ENCODE measurements at places on chromosomes 3 and 15.

DNA sequence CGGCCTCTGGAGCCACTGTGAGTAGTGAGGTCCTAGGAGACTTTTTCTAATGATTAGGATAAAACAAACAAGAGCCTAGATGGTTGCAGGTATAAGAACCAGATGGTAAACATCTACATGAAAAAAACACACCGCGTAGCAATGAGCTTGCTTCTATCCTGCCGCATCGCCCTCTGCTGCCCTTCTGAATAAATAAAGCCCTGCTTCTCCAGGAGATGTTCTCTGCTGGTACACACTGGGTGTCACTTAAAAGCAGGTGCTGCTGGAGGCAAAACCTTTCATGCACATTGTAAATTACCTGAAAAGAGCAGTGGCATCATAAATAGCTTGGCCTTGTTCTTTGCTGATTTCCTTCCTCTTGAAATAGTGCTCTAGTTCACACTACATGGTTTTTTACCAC, 164.4 kb upstream of the TOPAZ1 start:
- no peak for DNase-seq

DNA sequence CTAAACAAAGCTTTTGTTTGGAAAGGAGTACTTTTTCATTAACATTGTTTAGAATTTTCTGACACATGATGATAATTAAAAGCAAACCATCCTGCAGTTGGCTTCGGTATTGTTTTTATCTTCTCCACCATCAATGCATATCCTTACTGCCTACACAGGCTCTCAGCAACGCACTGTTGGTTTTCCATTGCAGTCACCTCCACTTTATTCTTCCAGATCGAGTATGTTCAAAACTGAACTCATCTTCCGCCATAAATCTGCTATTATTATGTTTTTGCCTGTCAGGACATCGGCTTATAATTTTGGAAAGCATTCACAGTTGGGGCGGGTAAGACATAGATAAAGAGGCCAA, 589 bp upstream of the SENP5 start:
- no peak for DNase-seq

DNA sequence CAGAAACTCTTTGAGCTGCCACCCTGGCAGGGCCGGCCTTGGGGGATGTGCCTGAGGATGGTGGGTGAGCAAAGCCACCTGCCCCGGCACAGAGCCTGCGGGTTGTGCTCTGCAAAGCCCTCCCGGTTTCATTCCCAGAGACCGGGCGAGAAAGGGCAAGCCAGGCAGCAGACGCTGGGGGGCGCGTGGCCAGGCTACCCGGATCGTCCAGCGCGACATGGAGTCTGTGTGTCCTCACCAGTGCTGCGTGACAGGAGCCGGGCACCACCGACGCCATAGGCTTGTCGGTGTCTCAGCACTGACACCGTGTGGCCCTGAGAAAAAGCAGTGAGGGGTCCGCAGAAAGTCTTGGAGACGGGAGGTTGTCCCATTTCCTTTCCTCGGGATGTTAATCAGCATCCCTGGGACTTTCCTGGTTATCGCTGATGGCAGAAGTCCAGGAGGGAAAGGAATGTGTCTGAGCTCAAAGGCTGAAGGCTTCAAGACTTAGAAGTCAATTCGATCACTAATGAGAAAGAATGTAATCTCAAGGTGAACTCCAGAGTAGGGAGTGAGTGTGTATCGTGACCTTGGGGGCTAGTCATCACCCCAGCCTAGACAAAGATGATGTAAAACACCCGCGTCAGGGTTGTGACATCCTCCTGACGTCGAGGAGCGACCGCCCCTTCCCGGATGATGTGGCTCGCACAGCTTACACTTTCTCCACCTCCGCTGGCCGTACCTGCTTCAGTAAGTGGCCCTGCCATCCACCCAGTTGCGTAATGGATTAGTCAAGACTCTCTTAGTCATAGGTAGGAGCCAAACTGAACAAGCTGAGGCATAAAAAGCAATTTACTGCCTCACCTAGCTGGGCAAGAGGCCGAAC, 36.3 kb upstream of the PLA2G4E start:
- DNase-seq: peak; percentile 86

DNA sequence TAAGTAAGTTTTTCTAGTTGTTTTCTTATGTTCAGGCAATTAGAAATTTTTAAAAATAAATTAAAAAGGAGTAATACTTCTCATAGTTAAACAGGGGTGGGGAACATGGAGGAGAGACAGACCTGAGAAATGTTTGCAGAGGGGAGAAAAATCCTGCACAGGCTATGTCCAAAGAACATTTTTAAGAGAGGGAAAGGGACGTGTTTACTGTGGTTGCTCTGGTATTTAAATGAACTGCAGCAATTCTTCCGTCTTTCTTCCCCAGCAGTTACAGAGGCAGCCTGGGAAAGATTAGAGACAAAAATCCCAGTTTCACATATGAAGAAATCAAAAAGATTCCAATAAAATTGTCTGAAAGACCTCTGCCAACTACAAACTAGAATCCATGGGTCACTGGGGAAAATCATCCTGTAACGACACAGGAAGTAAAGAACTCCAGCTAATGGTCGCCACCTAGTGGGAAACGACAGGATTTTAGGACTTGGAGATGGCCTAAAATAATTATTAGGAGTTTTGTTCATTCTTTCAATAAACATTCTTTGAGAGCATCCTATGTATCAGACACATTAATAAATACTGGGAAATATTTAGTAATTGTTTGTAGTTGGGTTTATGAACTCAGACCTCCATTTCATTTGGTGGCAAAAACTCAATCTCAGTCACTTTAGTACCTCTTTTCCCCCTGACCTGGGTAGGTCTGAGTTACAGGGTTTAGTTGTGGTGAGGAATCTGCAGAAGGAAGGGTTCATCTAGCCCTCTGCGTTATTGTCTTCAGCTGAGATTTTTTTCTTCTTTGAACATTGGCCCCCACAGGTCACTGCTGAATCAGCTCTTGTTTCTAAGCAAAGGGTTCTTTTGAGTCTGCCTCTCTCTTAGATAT, 69.9 kb upstream of the GOLIM4 start:
- peak; percentile 72 for DNase-seq

- DNase-seq: no peak
Observed at GRCh38 chr15:80832686-80833085, 53.5 kb downstream of the CEMIP start.

GRCh38 chr15:77542491-77543001, 90.2 kb downstream of the LINGO1 start:
- DNase-seq: no peak

DNA sequence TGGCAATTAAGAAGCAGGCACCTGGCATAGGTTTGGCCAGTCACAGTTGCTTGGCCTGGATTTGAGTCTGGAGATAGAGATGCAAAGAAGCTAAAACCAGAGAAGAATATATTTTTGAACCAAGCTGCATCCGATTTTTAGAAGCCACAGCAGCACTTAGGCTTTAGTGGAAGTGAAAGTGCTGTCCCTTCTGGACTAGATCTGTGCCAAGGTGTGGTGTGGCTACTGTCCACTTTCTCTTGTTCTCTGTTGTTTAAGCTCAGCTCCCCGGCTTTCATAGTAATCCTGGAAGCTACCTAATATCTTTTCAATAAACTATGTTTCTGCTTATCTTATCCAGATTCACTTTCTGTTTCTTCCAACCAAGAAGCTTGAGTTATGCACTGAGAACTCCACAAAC, 183.4 kb upstream of the THRB start:
- no peak for DNase-seq

DNA sequence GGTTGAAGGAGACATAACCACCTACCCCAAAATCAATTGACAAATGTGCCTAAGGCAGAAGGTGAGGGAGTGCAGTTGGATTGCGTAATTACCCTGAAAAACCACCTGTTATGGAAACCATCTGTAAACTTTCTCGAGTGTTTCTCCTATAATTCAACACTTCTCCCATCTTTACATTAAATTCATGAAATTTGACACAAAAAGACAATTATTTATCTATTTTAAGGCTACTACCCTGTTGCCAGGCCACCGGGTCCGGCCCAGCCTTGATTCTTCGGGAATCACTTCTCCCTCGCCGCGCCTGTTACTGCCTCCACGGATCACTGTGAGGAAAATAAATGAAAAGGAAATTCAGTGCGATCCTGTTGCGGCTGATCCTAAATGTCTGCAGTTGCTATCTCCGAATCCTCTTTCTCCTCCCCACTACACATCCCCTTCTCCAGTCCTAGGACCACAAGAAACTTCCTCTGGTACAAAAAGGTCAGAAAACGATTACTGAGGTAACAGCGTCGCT, 646 bp downstream of the IQCB1 start:
- DNase-seq: no peak

- peak; percentile 24 for DNase-seq
Observed at GRCh38 chr15:77335298-77335697, 84.6 kb downstream of the PEAK1 start.

- DNase-seq: no peak
Observed at GRCh38 chr3:71028184-71028583, 555.3 kb downstream of the FOXP1 start.

GRCh38 chr3:24503616-24504113, 9.0 kb upstream of the THRB start:
- no peak for DNase-seq

DNA sequence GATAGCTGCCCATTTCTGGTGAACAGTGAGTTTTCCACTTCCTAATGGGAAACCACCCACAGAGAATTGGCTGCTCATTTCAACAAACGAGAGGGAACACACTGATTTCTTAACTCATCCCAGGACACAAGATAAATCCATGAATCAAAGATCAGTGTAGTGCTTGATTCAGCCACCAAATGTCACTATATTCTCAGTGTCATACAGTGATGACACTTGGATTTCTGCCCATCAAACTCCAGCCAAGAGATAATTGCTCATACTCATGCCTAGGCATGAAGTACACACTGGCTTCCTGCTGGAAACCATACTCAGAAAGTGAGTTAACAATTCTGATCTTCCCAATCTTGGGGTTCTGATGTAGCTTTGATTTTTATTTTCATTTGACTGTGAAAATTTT, 35.4 kb upstream of the GRM7 start:
- peak; percentile 42 for DNase-seq

- no peak for DNase-seq
Observed at GRCh38 chr3:116905794-116906193, 196.2 kb downstream of the TUSC7 start.

DNA sequence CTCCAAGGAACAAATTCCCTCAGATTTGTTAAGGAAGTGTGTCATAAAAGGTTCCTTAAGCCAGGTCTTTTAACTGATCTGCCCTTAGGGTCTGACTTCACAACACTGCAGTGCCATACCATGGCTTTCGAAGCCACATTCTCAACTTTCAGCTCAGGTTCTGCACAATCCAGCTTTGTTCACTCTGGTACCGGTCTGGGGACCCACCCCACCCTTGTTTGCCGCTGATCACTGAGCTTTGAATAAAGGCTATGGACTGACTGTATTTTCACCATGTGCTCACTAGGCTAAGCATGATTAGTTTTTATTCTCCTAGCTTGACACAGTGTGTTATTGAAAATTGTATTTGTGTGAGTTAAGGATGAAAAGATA, 15.9 kb downstream of the SNX1 start:
- no peak for DNase-seq

GRCh38 chr3:152910211-152910610, 75.3 kb downstream of the P2RY1 start:
- DNase-seq: peak; percentile 35

GRCh38 chr3:112003321-112004080, 4.8 kb downstream of the TAGLN3 start:
- no peak for DNase-seq

DNA sequence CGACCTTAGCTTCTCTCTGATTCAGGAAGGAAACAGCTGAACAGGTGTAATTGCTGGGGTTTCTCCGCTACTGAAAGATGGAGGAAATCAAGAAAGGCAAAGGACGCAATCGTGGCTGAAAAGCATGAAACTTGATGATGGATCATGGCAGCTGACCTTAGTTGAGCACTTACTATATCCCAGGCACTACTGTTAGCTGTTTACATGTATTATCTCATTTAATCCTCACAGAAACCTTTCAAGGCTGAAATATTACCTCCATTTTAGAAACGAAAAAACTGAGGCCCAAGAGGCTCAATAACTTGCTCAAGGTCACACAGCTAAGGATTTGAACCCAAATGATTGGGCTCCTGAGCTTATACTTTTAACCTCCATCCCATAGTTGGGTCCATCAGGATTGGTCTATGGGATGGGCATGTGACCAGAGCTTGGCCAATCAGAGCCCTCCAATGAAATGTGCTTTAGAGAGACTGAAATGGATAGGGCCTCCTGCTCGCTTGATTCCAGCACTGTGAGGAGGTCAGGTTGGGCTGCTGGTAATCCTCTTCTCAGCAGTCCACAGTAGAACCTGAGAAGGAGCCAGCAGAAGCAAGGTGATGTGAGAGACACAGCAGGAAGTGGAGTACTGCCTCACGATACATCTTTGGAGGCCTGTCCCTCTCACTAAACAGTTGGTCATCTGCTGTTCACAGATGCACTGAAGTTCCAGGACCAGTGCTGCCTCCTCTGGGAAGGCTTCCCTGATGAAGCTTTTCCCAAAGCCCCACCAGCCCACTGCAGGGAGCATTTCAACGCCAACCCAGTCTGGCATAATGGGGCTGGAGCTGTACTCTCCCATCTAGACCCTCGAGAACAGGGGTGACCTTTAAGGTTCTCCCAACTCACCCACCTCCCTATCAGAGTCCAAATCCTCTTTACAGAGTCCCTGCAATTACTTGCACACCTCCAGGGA, 10.4 kb downstream of the CLN6 start:
- DNase-seq: no peak

- no peak for DNase-seq
Observed at GRCh38 chr3:114974387-114974786, 172.7 kb downstream of the ZBTB20 start.

DNA sequence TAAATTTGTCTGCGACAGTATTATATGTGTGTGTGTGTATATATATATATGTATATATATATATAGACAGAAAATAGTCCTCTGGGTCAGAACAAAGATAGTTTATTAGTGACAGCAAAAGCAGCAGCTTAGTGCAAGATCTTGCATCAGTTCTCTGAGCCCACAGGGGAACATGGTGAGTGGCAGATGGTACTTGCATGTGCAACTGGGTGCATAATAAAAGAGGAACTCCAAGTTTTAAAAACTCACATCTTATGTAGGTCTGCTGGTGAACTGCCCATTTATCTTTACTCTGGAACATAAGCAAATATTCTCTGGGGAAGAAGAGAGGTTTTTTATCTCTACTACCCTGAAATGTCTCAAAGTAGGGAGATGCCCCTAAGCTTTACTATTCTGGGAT, 276.4 kb downstream of the POLQ start:
- DNase-seq: no peak

DNA sequence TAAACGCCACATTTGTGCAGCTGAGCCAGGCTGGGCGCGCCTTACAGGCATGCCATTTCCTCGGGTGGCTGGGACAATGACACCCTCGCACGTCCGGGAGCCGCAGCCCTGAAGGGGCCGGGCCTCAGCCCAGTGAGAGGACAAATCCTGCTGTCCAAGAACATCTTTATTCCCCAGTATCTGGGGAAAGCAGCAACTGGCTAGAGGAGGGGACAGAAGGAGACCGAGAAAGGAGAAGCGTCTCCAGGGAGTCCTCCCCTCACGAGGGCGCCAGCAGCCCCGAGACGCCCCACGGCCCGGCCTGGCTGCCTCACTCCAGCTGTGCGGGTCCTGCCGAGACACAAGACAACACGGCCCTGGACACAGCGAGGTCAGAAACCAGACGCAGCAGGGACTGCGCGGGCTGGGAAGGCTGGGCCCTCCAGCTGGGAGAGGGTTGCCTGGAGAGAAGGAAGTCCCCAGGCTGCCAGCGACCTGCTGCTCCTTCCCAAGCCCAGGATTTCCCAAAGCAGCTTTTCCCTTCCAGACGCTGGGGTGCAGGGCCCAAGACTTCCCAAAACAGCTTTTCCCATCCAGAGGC, 130.2 kb downstream of the CHSY1 start:
- DNase-seq: peak; percentile 43

All from A673 (cell line).